ENCODE measurements at places on chromosomes 12 and 14. TPM values are rescaled to one million over a fixed set of nuclear protein-coding genes. Genes with fewer than 3 reads are reported as not detected.

The MYH6 gene
- total RNA-seq, result 0.05 TPM

The TMEM119 gene
- total RNA-seq, result 5.3 TPM

The EIF2S3B gene
- 1.1 TPM for total RNA-seq

The NTS gene
- 3.4 TPM for total RNA-seq

The TSHR gene
- 20.1 TPM for total RNA-seq

The AREL1 gene
- 15.5 TPM for total RNA-seq
